SJCRH30 (cell line): ENCODE measurements at places on chromosomes 11 and 22.

- no peak for DNase-seq
Observed at GRCh38 chr11:62770778-62771143, 435 bp upstream of the TAF6L start.

GRCh38 chr11:117042689-117043088, 55.5 kb downstream of the SIK3 start:
- DNase-seq: no peak

GRCh38 chr22:18035751-18036150, 11.4 kb upstream of the MICAL3 start:
- peak; percentile 28 for DNase-seq

- no peak for DNase-seq
Observed at GRCh38 chr22:30919973-30920372, 48.6 kb downstream of the MORC2 start.

DNA sequence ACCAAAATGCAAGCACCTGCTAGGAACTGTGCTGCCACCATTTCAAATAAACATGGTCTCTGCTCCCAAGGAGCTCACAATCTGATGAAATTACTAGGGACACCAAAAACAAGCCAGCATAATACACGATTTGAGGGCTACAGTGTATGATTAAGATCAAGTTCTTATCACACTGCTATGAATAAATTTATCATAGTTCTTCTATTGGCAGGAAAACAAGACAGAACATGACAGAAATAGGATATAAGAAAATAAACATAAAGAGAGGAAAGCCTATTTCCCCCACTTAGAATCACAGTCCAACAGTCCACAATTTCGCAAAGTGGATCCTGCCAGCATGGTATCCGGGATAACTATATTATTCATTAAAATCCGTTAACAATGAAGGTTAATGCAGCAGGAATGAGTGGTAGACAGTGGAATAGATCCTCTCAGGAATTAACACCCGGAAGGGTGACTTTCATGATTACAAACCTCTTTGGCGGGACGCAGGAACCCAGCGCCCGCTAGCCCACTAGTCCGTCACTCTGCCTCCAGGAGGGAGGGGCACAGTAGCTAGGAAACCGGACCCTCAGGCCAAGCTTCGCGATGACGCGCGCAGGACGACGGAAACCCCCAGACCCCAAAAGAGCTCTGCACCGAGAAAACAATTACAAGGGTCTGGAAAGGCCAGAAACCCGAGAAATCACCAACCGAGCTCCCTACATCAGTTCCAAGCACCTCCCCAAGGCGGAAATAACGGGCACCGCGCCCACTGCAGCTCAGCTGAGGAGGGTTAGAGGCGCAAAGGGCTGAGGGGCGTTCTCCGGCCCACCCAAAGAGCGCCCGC, 607 bp downstream of the CCDC82 start:
- DNase-seq: no peak

DNA sequence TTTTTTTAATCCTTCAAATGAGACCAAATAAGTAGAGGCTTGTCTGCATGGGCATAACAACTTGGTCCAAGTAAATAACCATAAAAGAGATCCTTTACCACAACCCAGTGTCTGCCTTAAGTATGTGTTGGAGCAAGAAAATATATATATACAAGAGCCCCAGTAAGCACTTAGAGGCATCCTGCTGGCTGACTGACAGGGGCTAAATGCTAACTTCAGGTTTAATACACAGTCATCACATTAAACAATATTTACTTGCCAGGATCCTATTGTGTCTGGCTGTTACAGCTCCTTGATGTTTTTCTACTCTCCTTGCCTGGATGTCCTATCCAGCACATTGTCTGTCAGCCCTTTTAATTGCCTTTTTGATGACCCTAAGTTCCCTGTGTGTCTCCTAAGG, 37.5 kb upstream of the MMP20 start:
- no peak for DNase-seq

DNA sequence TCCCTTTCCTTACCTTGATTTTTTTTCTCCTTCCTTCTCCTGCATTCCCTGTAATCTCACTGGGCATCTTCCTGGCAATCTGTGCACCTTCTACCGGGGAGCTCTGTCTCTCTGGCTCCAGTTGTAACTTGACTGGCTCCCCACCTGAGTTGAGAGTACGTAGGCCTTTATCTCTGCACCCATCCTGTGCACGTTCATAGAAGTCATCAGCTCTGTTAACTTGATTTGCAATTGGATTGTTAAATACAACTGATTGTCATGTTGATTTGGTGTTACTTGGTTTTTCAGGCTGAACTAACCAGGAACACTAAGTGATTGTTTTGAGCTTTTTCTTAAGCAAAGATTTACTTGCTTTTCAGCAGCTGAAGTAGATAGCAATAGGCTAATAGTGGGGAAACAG, 11.8 kb downstream of the SWAP70 start:
- DNase-seq: no peak

GRCh38 chr11:15591112-15591537, 476.4 kb downstream of the INSC start:
- no peak for DNase-seq

GRCh38 chr22:47045691-47046410, 283.4 kb downstream of the TBC1D22A start:
- DNase-seq: no peak

- no peak for DNase-seq
Observed at GRCh38 chr11:69921128-69922014, 102.2 kb upstream of the FGF3 start.

GRCh38 chr11:4480577-4481239, 1.7 kb upstream of the OR52K1 start:
- no peak for DNase-seq

DNA sequence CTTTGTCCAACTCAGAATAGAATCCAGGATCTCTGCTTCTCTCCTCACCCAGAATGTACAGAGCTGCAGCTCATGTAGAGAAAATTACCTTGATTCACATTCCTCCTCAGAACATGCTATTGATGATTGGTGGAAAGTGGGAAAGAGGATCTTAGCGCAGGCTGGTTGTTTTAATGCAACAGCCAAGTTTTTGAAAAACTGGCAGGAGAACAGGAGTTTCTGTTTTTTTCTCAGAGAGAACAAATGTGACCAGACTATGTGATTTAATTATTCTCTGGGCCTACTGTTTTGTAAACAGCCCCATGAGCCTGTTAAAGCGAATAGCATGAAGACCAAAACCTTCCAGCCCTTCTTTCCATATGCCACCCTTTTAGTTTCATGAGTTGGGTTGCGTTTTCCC, 19.1 kb upstream of the IL18BP start:
- DNase-seq: no peak

- no peak for DNase-seq
Observed at GRCh38 chr11:44860346-44860745, 90.3 kb downstream of the TP53I11 start.
